ENCODE measurements at places on chromosomes 12 and 14. TPM values are rescaled to one million over a fixed set of nuclear protein-coding genes. Genes with fewer than 3 reads are reported as not detected.

The WNT5B gene
- 3.3 TPM for total RNA-seq

- no peak for DNase-seq
Observed at GRCh38 chr12:52119398-52120254, 40.1 kb downstream of the SMIM41 start.

- no peak for DNase-seq
Observed at GRCh38 chr12:1914114-1914911, 4.1 kb downstream of the CACNA2D4 start.

DNA sequence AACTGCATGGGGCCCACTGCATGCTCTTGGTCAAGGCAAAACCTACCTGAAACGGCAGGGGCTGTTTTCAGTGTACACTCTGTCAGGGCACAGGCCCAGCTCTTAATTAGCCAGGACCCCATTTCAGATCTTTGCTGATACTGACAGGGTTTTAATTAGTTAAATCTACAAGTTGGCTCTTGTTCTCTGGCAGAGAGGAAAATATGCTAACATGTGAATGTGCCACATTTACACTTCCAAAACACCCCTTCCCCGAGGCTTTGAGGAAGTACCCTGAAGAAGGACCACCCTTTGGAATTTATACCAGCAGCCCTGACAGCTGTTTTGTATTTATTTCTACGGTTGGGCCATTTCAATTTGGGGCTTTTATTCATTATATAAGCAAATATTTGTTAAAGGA is 66.3 kb downstream of the OTX2 start:
- no peak for DNase-seq

DNA sequence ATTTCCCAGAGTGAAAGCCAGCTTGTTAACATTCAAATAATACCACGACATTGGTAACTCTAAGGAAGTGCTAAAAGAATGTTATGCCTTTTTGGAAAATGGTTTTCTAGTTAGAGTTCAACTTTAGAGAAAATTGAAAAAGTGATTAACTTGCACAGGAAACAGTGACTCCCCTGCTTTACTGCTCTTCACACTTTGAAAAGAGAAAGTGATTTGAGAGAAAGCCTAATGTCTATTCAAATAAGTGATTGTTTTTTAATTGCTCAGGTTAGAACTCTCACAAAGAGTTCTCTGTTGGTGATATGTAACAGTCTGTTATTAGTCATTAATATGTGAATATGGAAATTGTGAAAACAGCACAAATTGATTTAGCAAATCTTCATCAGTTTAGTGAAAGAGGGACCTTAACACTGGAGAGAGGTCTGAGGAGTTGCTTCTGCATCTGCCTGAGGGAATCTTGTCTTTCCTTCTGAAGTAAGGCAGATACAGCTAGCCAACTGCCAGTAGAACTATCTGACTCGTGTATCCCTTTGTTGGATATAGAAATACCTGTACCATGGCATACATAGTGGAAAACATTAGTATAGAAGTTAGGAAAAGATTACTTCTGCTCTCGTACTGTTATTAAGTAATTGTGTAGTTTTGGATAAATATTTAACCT is 25.5 kb downstream of the ATF7IP start:
- DNase-seq, result no peak

GRCh38 chr12:2974560-2974971 is 15.4 kb downstream of the TEAD4 start:
- DNase-seq, result no peak

The LRRC10 gene
- total RNA-seq, result not detected

DNA sequence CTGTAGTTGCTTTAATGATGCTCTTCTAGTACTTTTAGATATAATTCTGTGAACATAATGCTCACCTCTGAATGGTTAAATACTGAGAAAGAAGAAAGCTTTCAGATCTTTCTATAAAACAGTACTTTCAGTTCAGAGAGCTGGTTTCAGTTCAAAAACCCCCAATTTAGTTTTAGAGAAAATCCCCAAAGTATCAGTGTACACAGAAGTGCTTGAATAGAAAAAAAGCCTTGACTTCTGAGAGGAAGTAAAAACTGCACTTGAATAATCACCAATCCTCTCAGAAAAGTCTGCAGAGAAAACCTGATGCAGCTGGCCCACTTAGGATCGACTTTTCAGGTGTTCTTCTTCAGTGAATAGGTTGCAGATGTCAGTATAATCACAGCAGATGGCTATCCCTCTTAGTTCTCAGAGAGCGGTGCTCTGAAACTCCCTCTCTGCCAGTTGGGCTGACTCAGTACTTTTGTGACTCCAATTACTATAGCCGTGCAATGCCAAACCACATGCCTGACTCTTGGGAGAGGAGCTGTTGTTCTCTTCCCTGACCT is 616.3 kb downstream of the LRFN5 start:
- DNase-seq, result no peak

The KLHL33 gene
- total RNA-seq, result not detected

DNA sequence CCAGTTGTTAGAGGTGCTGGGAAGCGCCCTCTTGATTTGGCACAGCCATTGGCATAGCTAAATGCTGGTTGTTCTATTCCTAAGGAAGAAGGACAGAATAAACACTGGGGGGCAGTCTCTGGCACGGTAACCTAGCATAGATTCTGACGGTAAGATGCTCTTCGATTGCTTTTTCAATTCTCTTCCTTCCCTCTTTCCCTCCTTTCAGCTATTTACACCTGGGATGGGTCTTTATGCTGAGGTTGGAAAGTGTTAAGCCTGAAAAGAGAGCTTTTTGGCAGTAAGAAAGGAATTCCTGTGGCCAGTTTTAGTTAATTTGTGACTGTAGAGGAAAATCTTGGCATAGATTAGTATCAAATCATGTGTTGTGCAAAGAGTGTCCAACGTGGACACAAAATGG is 162.8 kb downstream of the SNAPC1 start:
- DNase-seq, result no peak

DNA sequence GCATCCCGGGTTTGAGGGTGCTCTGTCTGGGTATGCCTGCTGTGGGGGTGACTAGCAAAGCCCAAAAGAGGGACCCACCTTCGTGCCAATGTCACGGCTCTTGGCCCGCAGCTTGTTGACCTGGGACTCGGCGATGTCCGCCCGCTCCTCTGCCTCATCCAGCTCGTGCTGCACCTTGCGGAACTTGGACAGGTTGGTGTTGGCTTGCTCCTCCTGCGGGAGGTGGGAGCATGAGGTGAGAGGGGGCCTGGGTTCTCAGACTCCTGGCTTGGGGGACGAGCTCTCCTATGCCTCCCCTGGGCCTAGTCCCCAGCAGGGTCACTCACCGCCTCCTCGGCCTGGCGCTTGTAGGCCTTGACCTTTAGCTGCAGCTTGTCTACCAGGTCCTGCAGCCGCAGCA is 5.6 kb upstream of the MYH6 start:
- DNase-seq, result no peak

The KRT80 gene
- total RNA-seq, result 36.0 TPM

DNA sequence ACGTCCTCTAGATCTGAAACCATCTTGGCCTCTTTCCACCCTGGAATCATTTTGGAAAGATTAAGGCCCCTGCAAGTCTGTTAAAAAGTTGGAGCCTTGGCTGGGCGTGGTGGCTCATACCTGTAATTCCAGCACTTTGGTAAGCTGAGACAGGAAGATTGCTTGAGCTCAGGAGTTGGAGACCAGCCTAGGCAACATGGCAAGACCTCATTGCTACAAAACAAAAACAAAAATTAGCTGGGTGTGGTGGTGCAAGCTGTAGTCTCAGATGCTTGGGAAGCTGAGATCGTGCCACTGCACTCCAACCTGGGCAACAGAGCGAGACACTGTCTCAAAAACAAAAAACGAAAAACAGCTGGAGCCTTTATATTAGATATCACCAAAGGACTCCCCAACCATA is 10.9 kb upstream of the ABCD4 start:
- DNase-seq, result no peak

DNA sequence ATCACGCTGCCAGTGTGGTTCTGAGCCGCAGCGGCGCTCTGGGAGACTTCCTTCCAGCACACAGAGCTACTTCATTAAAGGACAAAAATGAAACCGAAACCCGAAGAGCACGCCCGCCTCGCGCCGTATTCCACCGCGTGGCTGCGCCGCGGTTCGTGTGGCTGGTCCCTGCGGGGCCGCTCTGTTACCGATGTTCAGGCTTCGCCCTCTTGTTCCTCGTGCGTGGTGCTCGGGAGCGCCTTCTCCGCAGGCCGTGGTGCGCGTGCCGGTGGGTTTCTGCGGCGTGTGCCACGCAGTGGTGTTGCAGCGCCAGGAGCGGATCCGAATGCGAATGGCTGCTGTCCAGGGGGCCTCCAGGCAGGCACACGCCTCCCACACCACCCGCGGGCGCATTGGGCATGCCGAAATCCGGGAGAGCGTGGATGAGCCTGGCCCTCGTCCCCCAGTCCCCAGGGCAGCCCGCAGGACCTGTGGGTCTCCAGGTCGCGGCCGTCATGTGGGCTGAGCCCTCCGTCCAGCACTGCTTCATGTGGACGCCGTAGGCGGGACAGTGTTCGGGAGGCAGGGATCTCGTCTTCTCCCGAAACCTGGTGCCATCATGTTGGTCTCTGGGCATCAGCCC is 91.2 kb downstream of the ADGRD1 start:
- DNase-seq, result no peak

- DNase-seq, result peak; percentile 46
Observed at GRCh38 chr12:57621497-57622292, 10.5 kb downstream of the ARHGEF25 start.

The FGD4 gene
- total RNA-seq, result 4.2 TPM

The BIN2 gene
- not detected for total RNA-seq

DNA sequence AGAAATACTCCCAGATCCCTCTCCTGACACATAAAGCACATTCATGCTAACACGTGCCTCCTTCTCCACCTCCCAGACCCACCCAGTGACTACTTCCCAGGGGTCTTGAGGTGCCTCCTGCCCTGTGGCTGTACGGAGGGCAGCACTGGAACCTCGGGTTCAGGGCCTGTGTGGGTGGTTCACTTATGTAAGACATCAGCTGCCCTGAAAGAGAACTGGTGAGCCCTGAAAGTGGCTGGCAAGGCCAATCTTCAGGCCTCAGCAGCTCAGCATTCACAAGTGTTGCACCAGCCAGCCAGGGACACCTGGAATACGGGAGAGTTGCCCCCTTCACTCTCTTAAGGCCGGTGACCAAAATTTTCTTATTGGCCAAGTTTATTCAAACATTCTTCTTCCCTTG is 38.9 kb upstream of the NTF3 start:
- DNase-seq, result no peak

DNA sequence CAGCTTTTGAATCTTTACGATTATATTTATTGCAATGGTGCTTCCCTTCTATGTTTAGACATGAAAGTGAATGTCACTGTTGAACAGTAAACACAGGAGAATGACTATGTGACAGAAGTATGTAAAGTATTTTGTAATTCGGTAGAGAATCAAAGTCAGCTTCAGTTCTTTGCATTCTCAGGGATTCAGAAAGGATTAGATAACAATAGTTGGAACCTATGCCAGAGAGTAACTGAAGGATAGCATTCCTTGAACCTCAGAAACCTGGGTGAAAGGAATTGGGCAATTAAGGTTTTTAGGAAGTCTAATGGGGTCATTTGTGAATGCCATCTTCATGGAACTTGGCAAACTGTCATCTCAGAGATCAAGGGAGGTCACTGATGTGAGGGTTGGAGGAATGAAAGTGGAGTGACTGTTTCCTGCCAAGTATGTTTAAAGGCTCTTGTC is 305.3 kb upstream of the DDHD1 start:
- DNase-seq, result no peak

DNA sequence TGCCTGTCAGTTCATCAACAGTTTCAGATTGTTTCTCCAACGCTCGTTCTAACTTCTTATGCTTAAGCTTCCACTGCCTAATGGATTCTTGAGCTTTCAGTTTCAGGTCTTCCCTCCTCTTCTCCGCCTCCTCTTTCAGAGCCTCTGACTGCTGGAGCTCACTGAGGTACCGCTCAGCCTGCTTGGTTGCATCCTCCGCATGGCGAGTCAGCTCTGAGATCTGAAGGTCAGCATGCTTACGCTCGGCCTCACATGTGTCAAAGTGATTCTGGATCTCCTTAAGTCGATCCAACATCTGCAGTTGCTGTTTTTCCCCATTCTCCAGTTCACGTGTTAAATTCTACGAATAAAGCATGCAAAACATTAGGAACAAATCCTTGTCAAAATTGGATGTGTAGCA is 148.8 kb downstream of the CEP128 start:
- no peak for DNase-seq

The KRT2 gene
- total RNA-seq, result not detected

DNA sequence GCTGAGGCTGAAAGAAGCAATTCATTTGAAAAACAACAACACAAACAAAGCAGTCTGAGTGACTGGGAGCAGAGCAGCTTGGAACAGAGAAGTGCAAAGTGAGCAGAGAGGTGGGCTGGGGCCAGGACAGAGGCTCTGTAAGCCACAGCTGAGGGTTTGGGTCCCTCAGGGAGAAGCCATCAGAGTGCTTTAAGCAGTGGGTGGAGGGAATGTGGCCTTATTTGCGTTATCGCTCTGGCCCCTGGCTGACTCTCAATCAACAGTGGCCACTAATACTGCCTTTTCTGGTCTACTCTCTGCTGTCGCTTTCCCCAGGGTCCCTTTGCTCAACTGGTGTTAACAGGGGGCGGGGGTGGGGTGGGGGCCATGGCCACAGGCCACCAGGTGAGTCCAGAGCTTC is 44.2 kb downstream of the IRF2BPL start:
- no peak for DNase-seq

GRCh38 chr14:101073598-101073965 is 170.1 kb upstream of the RTL1 start:
- DNase-seq, result no peak

DNA sequence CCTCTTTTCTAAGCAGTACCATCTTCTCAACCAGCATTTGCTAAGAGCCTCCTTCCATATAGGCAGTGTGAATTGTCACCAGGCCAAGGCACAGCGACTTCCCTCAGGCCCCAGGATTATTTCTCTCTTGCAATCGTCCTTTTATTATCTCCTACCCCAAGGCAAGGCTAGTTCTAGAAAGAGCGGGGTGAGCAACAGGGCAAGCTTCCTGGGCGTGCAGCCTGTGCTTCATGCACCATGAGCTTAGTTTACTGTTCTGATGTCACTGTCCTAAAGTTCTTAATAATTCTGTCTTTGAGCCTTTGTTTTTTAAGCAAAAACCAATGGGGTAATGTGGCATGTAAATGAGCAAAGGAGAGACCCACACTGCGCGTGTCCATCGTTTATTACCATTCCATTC is 27.9 kb downstream of the DUSP6 start:
- DNase-seq, result no peak

DNA sequence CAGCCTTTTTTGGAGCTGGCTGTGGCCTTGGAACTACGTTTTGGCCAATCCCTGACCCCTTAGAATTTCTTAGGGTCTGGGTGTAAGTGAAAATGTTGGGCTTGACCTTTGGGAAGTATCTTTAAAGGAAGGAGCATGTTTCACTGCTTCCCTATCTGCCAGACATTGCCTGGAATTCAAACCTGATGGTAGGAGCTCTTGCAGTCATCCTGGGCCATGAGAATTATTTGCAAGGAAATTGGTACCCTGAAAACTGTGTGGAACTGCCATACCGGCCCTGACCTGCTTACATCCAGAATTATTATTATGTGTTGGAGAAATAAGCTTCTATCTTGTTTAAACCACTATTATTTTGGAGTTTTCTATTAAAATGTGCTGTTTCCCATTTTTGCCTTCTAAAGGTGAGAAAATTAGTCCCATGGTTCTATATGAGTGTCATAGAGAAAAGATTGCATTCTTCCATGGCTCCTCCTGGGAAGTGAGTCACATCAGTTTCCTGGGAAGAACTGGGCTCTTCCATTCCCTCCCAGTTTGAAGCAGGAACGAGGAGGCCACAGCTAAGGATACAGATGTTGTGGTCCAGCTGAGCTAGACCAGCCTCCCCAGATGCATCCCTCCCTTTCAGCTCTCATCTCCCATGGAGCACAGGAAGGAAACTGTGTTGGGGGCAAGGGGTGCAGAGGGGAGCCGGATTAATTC is 9.5 kb upstream of the PGF start:
- DNase-seq, result no peak

The CISTR gene
- not detected for total RNA-seq

- DNase-seq, result no peak
Observed at GRCh38 chr14:46651526-46652144, at the start of gene RPL10L. RPL10L (minus strand) TSS chr14:46651781; CDS start chr14:46651736, 45 bp downstream.

Data from NCI-H460 (cell line).